ENCODE measurements at places on chromosomes 2 and 18. TPM values are rescaled to one million over a fixed set of nuclear protein-coding genes. Genes with fewer than 3 reads are reported as not detected.

IL1B gene
- not detected for total RNA-seq

E2F6 gene
- total RNA-seq, result 16.3 TPM

VAMP8 gene
- 1.6 TPM for total RNA-seq

SH3BP4 gene
- total RNA-seq, result 16.7 TPM

ZNF521 gene
- total RNA-seq, result 36.5 TPM

RGPD3 gene
- 0.81 TPM for total RNA-seq

PLCD4 gene
- 0.46 TPM for total RNA-seq

RMND5A gene
- total RNA-seq, result 57.3 TPM

DNA sequence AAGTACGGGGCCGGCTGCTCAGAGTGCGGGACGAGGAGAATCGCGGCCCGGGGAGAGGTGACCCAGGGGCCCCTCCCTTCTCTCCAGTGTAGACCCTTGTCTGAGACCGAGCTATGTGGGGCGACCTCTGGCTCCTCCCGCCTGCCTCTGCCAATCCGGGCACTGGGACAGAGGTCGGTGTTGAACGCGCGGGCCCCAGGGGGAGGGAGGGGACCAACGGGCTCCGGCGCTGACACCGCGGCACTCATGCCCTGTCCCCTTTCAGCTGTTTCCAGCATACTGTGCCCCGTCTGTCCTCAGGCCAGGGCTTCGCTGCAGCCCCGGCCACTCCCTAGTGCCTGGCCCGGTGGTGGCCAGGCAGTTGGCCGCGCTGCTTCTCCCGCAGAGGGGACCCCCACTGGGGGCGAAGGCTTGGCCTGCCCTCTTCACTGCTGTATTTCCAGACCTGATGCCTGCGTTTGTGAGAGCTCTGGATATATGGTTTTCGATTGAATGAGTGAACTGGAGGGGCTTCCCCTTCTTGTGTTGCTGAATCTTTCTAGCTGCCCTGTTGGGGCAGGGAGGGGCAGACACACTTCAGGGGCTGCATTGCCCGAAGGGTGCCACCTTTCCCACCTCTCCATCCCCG, 809 bp downstream of the DBI start:
- ATAC-seq, result peak; percentile 35

- no peak for ATAC-seq
These were observed 507.4 kb upstream of the PKDCC start for GRCh38 chr2:41540272-41540998.

DNA sequence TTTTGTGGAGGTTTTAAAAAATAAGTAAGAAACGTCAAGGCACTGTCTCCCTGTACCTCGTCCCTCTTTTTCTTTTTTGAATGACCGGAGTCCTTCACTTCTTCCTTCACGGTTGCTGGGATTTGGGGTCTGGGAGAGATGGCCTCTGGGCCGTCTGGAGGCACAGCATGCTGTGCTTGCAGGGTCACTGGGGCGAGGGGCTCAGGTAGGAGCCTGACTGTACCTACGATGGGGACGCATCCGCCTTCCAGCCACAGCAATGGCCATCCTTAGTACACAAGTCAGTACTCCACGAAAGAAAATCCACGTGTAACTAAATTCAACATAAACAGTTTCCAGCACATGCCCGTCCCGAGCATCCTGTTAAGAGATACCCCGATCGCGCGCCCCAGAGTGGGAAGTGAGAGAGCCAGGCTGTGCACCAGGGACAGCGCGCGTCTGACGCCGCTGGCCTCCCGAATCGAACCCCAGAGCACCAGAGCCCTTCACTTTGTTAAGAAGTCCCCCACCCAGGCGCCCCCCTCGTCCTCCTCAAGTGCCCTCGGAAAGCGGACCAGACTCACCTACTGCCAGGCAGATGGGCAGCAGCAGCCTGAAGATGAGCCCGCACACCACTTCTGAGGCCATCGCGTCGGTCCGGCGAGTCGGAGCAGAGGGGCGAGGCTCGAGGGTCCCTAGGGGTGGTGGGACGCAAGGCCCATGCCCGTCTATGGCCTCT, 1.2 kb downstream of the PIEZO2 start:
- no peak for ATAC-seq

- ATAC-seq, result no peak
These were observed 8.6 kb downstream of the FAM171B start for GRCh38 chr2:186702501-186702900.

- no peak for ATAC-seq
These were observed 10.7 kb downstream of the DBI start for GRCh38 chr2:119377294-119377992.

DNA sequence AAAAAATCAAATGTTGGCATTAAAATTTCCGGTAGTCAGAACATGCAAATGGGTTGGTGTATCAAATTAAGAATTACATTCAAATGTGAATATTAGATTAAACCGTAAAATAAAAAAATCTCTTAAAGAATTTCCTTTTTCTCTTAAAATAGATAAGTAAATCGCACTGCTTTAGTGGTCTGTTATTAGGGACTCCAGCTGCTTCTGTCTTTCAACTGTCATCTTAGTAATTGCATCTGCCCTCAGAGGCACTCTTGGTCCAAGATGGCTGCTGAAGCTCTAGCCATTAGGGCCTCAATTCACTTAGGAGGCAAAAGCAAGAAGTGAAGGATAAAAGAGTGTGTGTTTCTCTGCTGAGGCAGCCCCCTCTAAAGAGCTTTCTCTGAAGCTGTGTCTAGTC, 132.4 kb downstream of the MGAT5 start:
- ATAC-seq, result no peak

DNA sequence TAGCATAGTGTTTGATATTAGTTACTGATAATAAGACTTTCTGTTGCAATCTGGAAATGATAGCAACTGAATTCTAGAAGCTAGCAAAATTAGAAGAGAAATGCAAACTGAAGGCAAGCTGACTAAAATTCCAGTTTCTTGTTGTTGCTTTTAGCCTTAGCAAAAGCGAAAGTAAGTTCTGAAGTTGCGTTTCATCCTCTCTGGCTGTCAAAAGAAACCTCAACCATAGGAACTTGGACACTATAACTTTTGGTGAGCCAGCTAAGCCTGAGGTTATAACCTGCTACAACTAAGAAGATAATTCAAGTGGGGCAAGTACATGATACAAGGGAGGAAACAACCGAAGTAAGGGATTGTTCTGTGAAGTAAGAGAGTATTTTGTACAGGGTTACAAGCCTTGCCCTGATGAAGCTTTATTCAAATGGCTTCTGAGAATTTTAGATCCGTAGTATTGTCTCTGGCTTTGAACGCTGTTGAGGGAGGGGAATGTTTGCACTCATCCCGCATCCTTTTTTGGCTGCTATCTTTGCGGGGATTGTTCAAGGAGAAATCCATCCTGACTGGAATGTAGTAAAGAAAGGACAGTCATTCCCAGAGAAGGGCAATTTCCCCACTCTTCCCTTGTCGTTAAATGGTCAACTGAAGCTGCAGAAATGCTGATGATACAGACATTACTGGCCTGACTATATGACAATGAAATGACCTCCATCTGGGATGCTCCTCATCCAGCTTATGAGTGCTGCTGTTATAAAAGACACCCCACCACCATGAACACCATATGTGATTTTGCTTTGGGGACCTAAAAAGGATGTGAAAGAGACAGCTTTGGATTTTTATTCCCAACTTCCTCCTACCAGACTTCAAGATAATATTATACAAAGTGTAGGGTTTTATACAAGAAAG, 7.0 kb upstream of the TMX3 start:
- no peak for ATAC-seq

Measured in motor neuron (in vitro differentiated cells).